ENCODE measurements at places on chromosomes 12 and 14. TPM values are rescaled to one million over a fixed set of nuclear protein-coding genes. Genes with fewer than 3 reads are reported as not detected.

Gene IL26
- not detected for total RNA-seq

Gene SLC22A17
- total RNA-seq, result 6.1 TPM

Gene PTGDR
- total RNA-seq, result not detected

Gene INHBE
- total RNA-seq, result 0.09 TPM

Gene GCH1
- 4.2 TPM for total RNA-seq

Gene RTL1
- 0.15 TPM for total RNA-seq

Gene KRT83
- 6.0 TPM for total RNA-seq

Gene BDKRB2
- total RNA-seq, result 1.1 TPM

Gene CKB
- total RNA-seq, result 98.0 TPM

Gene AREL1
- total RNA-seq, result 22.3 TPM

Gene ACOT2
- 42.3 TPM for total RNA-seq

Data from A549 treated with Mapracorat at 1 μM for 4 hours (cell line).